ENCODE measurements at places on chromosomes 1 and 21.

DNA sequence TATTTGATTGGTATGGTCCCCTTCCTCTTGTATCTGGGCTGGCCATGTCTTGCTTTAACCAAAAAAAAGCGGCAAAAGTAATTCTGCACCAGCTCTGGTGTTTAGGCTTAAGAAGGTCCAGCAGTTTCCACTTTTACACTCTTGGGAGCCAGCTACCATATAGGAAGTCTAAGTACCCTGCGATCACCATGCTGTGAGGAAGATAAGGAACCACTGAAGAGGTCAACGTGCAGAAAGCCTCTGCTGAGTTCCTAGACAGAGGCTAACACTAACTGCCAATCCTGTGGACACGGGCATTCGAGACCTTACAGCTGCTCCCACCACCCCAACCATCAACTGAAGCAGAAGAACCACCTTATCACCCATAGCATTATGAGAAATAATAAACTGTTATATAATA, 331.4 kb downstream of the VAV3 start:
- DNase-seq = no peak

- no peak for DNase-seq
These were observed 283.1 kb downstream of the PLPP3 start for GRCh38 chr1:56295949-56296929.

GRCh38 chr1:199982606-199983005, 44.9 kb upstream of the NR5A2 start:
- no peak for DNase-seq

- DNase-seq = no peak
These were observed 687 bp downstream of the PRKAB2 start for GRCh38 chr1:147171399-147172167.

GRCh38 chr1:147771226-147772125, 11.1 kb upstream of the GJA5 start:
- DNase-seq = no peak

DNA sequence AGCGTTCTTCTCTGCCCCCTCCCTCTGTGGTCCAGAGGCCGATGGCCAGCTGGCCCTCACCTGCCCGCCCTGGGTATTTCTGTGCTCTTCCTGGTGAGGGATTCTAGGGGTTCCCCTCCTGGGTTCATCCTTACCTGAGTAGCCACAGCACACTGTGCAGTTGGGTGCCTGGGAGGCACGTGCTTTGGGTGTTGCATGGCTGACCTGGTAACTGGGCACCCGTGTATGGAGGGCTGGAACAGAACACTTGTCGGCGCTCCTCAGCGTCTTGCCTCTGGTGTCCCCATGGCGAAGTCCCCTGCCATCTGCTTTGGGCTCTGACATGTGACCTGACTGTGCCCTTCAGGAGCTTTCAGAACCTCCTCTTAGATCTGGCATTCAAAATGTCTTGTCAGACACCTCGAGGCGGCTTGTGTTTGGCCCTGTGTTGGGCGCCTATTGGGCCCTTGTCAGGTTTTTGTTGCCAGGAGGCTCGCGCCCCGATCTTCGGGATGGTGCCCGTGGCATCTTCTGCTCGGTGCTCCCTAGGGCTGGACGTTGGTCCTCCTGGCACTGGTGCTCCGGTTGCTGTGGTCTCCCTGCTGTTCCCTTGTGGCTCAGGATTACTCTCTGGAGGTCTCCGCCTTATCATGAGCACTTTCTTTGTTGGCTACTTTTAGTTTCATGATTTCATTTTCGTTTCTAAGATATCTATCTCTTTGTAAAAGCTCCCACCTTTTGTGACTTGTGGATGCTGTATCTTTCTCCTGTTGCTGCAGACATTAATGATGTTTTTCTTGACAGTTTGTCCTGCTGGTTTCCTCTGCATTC, 28.5 kb downstream of the SKI start:
- no peak for DNase-seq

- no peak for DNase-seq
These were observed 43.7 kb downstream of the NIBAN1 start for GRCh38 chr1:184930645-184931044.

DNA sequence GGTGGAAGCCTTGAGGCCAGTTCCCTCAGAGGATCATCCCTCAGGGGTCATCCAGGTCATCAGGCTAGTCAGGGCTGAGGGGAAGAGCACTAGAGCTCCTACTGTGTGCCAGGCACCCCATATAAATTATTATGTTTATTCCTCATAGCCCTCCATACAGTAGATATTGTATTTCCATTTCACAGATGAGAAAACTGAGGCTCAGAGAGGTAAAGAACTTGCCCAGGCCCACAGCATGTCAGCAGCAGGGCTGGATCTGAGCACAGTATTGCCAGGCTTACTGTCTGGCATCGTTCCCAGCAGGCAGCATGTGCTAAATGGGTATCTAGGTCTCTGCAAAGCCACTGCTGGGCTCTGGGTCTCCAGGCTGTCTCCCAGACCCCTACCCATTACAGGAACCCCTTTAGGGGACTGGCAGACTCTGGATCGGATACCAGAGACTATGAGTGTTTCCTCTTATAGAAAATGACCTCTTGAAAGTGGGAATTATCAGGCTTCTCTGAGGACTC, 153.3 kb downstream of the PTPRU start:
- DNase-seq = no peak

GRCh38 chr1:110254604-110255391, 44.7 kb downstream of the KCNC4 start:
- DNase-seq = no peak

DNA sequence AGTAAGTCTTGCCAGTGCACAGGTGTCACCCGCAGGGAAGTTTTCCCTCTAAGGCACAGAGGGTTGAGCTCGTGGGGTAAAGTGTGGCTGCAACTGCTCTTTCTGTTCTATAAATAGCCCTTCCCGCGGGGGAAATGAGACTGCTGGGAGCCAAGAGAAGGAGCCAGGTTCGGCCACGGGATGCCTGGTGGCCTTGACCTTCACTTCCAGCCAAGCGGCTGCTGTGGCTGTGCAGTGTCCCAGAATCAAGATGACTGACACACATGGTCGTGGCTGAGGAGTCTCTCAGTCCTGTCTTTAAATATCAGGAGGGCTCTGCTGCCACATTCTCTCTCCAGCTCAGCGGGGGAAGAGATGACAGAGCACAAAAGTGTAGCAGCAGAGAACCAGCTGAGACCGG, 154.1 kb upstream of the VAMP3 start:
- DNase-seq = no peak

- no peak for DNase-seq
These were observed 40.7 kb downstream of the ZNF281 start for GRCh38 chr1:200369131-200369530.

- DNase-seq = no peak
These were observed 39.5 kb downstream of the TRPM2 start for GRCh38 chr21:44392916-44393315.

DNA sequence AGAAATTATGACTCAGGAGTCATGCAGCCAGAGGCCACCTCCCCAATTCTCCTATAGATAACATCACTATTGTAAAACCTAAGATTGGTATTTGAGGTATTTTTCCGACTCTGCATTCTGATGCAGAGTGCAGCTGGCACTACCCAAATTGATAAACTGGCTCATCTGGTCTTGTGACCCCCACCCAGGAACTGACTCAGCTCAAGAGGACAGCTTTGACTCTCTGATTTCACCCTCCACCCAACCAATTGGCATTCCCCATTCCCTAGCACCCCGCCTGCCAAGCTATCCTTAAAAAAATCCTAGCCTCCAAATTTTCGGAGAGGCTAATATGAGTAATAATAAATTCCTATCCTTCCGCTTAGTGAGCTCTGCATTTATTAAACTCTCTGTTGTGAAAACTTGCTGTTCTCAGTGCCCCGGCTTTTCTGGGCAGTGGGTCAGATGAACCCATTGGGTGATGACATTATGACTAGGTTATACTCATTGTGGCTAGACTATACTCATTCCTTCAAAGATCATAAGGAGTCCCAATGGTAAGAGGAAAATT, 39.4 kb upstream of the EPS15 start:
- peak; percentile 10 for DNase-seq

DNA sequence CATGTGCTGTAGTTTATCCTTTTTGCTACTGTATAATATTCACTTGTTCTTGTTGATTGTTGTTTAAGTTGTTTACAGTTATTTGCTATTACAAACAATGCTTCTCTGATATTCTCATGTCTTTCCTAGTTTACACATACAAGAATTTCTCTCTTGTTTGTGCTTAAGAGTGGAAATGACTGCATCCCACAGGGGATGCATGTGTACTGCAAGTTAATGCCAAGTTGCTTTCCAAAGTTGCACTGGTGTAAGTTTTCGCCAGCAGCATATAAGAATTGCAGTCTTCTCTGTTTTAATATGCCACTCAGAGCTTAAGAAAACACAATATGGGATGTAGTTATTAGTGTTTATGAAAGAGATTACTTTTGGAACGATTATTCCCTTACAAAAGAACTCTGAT, 97.7 kb downstream of the NEK7 start:
- no peak for DNase-seq

- no peak for DNase-seq
These were observed 50.7 kb downstream of the HLCS start for GRCh38 chr21:36915696-36916245.

DNA sequence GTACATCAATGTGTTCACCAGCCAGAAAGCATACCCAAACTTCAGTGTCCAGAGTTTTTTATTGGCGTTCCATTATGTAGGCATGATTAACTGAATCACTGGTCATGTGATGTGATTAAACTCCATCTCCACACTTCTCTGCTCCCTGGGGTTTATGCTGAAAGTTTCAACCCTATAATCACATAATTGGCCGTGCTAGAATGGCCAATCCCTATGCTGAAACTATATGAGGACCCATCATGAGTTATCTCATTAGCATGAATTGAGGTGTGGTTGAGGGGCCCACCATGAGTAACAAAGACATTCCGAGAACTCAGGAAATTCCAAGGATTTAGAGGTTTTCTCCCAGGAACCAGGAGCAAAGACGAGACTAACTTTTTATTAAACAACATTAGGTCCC, 31.8 kb upstream of the FBXO28 start:
- DNase-seq = no peak

Data from activated naive CD4-positive, alpha-beta T cell treated with Interleukin-2 at 50 U/mL for 16 hours (primary cell).